ENCODE measurements at places on chromosomes 5 and 9.

DNA sequence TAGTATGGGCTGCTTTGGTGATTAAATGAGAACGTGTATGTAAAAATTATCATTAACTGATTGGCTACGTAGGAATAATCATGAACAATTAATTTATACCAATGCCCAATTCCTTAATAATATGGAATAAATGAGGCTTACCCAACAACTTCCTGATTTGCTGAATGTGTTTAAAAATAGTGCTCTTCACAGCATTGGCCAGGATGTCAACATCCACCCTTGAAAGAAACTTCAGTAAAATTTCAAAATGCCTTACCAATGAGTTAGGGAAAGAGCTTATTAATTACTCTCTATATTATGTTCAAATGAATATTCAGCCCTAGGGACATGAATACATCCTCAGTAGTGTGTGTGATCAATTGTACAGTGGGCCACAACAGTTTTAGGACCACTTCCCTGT is 401.4 kb downstream of the PSAT1 start:
- DNase-seq: no peak

- no peak for DNase-seq
These were observed 141.1 kb upstream of the C9orf72 start for GRCh38 chr9:27714388-27714787.

DNA sequence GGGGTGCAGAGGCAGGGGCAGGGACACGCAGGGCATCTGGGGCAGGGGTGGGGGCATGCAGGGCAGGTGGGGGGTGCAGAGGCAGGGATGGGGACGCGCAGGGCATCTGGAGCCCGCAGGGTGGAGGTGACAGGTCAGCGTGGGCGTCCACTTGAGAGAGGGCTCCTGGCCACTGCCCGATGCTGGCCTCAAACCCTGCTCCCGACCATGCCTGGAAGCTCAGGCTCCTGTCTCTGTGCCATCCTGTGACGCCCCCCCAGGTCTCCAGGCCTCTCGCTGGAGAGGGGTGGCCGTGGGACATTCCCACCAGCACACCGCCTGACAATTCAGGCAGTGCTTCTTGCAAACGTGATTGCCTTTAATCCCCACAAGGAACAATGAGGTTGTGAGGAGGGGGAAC is 33.0 kb downstream of the ZDHHC11B start:
- no peak for DNase-seq

DNA sequence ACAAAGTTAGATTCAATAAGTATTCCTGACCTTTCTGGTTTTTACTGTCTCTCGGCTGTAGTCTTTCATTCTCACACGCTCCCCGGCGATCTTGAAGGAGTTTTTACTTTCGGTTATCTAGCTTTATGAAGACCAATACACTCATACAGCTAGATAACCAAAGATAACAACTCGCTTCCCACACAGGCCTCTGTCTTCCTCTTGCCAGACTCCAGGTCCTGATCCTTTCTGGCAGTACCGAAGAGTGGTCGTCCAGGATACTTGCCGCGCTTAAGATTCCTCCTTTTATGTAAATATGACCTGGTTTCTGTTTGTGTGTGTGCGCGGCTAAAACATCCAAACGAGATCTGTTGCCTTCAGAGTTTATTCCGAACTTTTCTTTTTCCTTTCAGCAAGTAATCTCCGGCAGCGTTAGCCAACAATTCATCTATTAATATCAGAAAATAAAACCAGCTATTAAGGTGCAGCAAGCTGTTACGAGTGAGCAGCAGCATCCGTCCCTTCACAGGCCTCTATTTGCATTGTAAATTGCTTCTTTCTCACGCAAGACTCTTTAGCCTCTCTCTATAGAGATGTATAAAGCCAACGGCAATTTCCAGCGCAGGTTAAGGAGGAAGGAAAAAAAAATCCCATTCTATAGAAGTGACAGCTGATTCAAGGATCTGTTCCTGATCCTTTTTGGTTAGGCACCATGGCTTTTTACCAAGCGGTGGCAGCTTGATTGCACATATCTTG is 216.1 kb downstream of the MEF2C start:
- no peak for DNase-seq

DNA sequence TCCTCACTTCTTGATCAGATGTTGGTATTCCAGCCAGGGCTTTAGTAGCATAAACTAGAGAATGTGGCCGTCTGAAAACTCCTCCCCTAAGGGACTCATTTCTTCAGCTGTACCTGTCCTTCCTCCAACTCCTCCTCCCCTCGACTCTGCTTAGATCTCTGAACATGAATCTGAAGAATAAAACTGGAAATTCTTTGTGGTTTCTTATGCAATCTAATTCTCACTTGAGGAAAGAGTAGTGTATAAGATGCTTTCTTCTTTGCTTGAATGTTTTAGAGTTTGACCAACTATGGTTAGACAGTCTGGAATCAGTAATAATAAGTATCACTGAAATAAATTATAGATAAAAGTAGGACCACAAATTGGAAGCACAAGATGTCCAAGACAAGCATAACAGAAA is 128.5 kb downstream of the LRRC70 start:
- no peak for DNase-seq

GRCh38 chr9:133239533-133240090 is 30.6 kb upstream of the OBP2B start:
- DNase-seq: no peak

DNA sequence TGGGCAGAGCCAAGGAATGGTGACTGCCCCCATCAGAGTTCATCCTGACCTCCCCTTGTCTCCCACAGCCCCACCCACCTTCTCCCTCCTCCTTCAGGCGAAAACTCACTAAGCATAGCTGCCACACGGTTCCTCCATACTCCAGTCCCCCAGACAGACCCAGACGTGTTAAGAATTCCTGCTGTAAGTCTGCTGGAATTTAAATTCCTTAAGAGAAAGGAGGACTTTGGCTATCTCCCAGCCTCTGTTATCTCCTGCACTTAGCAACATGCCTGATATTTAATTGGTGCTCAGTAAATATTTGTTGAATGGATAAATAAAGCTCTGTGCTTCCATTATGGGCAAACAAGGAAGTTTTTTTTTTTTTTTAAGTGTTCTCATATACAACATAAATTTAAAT is 213.7 kb downstream of the RFK start:
- DNase-seq: no peak
